ENCODE measurements at places on chromosomes 12 and 14.

GRCh38 chr12:47122602-47123001 is 42.8 kb upstream of the AMIGO2 start:
- DNase-seq: no peak

DNA sequence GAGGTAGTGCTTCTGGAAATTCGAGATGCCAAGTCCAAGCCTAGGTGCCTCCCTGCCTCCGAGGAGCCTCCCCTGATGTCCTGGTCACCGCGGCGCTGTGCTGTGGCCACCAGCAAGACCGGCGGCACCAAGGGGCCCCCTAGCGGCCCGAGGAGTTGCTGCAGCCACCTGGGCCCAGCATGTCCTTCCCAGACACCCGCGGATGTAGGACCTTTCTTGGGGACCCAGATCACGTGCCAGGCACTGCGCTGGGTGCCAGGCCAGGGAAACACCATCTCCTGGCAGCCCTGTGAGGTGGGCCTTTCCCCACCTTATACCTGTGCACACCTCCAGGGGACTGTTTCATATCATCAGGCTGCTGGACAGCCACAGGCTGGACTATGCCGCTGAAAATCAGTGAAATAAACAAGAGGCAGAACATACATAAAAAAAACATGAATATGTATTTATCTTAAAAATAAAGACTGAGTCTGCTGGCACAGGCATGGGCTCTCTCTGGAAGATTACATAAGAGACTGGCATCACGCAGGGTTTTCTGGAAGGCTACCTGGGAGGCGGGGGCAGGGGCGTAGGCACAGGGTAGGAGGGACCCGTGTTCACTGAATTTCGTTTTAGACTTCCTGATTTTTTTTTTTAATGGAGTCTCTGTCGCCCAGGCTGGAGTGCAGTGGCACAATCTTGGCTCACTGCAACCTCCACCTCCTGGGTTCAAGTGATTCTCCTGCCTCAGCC is 15.9 kb upstream of the HHIPL1 start:
- no peak for DNase-seq

DNA sequence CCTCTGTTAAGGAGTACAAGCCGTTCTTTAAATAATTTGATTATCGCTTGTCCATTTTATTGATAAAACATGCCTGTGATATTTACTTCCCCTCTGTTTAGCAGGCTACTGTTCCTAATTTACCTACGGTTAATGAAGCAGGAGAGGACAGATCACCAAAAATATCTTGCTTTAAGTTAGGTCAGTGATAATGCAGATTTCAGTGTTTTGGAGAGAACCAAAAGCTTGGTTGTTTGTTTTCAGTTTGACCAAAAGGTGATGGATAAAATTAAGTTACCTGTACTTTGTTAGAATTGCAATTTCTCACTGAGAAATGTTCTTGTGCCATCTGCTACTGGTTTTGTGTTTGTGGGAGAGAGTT is 958 bp downstream of the SPATS2 start:
- no peak for DNase-seq

DNA sequence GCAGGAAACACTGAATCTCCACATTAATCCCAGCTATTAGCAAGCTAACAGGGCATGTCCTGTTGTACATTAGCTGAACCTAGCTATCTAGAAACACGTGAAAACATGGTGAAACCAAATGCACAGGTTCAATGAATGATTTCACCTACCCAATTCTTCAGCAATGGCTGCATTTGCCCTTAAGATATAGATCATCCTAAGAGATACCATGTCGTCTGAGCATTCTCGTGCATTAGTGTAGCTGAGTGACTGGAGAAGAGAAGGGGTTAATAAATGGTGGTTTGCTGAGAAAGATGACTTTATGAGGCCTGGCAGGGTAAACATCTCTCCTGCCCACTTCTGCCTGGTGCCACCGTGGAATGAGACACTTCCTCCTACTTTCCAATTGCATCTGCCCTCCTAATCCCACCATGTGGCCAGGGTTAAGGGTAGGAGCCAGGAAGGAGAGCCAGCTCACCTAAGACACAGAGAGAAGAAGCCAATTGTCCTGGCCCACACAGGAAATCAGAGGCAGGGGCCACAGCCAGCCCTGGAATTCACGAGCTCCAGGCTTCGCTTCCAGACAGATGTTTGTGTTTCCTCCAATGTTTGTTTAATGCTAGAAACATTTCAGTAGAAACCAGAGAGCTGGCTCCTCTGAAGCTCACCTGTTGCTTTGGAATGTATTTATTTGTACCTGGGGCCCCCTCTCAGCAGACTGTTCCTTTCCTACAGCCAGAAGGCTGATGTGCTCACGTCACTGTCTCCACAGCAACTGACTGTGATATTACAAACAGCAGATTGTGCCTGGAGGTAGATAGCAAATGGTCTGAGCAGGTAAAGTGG is 126.0 kb upstream of the PARP11 start:
- DNase-seq: no peak

DNA sequence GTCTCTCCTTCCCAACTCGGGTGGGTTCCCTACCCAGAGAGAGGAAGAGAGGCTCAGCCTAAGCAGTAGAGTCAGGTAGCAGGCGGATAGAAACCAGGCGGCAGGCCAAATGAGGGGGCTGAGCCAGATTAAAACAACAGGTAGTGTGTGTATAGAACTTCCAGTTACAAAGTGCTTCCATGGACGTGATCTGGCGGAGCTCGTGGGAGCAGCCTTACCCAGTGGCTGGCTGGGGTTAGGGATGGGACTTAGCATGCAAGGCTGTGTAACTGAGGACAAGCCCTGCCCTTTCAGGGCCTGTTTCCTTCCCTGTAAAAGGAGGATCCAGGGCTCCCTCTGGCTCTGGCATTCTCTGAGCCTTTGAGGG is 8.3 kb downstream of the KRT80 start:
- no peak for DNase-seq

DNA sequence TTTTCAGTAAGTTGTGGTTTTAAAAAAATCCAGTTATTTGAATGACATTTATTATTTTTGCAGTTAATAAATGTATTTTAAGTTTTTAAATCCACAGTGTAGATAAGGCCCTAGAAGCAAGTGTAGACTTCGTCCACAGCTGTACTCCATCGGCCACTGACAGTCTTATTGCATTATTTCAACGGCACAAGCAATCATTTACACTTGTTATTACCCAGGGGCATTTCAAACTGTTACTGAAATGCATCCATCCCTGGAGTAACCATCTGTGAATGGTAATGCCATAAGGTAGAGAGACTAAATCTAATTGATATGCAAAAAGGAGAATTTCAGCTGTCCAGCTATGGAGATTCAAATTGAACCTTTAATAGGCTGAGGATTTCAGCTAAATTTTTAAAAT is 48.4 kb downstream of the BICD1 start:
- no peak for DNase-seq

DNA sequence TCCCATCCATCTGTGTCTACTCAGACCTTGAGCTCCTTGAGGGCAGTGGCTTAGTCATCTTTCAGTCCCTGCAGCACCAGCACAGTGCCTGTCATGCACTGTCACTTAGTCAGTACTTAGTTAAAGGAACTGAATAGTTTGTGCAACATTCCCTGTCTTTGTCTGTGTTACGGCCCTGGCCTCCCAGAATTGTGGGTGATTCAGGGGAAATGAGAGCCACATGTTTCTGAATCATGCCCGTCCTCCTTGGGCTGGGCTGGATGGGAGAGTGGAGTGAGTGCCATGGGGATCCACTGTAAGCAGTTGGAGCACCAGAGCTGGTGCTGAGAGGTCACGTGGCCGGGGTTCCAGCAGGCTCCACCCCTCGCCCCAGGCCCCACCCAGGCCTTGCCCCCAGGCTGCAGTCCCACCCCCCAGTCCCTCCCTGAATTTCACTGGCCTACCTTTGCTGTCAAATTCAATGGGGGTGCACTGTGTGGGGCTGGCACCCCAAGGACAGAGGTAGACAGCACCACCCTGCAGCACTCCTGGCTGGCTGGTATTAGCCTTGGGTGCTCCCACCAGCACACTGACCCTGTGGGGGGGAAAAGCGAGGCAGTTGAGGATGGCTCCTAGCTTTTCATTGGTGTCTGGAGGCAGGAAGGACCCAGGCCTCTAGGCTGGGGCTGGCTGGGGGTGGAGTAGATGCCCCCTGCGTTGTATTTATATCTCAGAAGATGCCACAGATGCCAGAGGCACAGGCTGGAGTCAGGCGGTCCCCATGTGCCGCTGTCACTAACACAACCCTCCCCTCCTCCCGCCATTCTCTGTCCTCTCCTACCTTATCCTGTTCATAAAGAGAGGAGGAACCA is 7.5 kb downstream of the ITGA5 start:
- DNase-seq: no peak

DNA sequence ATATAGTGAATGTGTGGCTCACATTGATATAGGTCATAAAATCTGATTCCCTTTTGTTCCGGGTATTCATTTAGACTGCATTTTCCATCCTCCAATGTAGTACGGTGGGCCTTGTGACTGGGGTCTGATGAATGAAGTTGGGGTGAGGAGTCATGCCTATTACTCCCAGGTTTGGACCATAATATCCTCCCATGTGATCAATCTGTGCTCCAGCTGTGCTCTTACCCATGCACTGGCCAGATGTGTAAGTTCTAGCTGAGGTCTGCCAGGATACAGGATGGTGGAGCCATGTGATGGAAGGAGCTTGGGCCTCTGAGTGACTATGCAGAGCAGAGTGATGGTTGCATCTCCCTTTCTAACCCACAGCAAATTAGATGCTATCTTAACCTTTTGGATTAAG is 1034.0 kb upstream of the TMEM132C start:
- no peak for DNase-seq

DNA sequence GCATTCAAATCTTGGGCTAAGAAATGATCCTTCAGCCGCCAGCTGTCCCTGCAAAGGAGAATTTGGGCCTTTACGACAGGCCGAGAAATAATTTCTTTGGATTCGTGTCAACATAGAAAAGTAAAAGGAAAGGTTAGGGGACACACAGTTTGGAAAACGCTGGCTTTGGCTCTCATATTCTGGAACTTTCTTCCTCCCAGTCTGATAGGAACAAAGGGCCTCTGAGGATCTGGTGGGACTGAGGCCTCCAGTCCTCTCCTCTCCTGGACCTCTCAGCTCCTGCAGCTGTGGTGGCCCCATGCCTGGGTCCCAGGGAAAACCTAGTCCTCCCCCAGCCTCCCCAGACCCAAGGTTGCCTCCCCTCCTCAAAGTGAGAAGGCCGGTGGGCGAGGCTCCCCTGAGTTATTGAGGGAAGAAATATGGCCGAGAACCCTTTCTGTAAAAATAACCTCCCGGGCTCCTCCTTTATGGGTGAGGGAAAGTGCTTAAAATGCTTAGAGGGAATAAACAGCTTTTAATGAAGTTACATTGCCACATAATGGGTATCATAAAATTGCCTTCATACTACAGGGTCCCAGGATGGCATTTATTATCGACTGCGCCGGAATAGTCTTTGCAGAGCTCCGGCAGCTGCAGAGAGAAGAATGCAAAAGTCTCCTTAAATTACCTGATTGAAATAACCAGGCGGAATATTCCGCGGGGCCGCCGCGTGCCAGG is 188.3 kb downstream of the PHETA1 start:
- no peak for DNase-seq

GRCh38 chr14:64704743-64705380 is 638 bp downstream of the PLEKHG3 start:
- DNase-seq: no peak

DNA sequence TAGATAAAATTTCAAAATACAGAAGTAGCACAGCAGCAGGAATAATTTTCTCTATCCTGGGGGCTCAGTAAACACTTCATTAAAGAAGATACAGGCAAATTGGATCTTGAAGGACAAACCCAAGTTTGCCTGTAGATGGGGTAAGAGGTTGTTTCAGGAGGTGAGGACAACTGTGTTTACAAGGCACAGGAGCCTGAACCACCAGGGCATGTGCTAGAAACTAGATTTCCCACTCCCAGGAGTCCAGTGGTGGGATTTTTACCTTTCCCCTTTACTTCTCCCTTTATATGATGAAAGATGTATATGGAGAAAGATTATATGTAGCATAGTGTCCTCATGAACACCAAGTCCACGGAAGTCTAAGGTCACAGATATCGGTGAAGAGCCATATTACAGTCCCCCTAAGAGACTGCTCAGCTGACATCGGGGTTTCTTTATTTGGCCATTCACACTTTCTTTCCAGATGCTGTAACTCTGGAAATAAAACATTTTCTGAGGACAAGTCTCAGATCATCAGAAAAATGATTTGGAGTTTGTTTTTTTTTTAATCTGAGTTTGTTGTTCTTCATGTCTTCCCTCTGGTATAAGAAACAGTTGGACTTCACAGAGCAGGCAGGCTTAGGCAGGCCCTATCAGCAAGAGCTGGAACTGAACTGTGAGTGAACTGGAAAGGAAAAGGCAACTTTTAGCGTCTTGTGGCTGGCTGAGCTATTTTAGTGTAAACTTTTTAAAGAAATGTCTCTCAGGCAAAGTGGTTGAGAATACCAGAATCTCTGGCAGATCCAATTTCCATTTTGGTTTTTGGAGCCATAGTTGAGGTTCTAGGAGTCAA is 8.0 kb upstream of the EVL start:
- no peak for DNase-seq

DNA sequence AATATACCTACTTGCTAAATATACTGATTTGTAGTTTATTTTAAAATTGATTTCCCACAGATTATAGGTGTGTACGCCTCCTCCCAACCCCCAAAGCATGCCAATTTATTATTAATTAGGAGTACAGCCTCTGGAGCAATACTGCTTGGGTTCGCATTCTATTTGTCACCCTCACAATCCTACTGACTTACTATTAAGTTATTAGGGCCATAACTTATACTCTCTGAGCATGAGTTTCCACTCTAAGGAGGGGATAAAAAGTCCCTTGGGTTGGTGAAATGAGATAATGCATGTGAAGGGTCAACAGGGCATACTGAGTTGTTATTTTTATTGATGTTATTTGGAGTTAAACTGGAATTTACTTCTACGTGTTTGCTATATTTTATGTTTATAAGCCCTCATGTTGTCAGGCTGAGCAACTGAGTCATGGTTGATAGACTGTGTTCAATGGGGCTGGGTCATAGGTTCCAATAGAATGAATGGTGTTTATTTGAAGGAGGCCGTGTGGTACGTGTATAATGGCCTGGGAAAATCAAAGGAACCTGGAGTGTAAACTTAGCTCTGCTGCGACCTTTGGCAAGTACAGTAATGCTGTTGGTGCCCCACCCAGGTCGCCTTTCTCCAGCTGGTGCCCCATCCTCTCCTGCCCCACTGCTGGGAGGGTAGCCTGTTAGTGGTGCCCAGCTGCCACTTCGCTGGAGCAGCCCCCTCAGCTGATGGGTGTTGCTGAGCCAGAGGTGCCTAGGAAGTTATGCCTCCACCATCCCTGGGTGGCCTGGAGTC is 99.3 kb upstream of the PTPRB start:
- no peak for DNase-seq

Measured in NCI-H1436 treated with DMSO at 0.1 percent for 48 hours (cell line).